ENCODE measurements at places on chromosomes 13 and 19. TPM values are rescaled to one million over a fixed set of nuclear protein-coding genes. Genes with fewer than 3 reads are reported as not detected.

ATP4A gene
- 1.7 TPM for total RNA-seq

DNA sequence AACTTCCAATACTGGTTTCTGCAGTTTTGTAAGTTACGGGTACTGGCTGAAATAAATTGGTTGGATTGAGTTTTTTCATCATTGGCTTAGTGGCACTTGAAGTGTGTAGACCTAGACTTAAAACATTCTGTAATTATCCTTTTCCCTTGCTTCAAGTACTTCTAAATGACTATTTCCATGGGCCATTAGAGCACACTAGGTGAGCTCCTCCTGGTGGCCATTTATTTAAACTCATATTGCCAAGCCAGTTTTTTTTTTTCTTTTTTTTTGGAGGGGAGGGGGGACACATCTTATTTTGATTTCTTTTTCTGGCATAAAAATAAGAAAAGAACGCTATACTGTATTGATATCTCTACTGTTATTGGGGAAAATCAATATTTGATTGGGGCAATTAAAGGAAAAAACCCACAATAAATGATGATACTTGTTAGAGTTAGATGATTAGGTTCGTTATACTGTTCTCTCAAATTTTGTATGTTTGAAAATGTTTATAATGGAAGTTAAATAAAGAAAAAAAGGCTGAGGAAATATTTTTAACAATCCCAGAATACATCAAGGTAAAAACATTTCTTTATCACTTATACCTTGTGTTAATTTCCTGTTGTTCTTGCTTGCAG lies 82.9 kb downstream of the PDS5B start:
- no peak for DNase-seq

PINLYP gene
- 7.2 TPM for total RNA-seq

DNA sequence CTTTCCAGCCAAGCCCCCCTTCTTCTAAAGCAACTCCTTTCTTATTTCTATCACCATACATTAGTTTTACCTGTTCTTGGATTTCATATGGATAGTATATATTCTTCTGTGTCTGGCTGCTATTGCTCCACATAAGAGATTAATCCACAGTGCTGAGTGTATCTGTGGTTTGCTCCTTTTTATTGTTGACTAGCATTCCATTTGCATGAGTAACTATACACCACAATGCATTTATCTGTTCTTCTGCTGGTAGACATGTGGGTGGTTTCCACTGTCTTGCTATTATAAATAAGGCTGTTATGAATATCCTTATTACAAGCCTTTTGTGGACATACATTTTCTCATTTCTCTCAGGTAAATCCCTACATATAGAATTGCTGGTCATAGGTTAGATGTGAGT lies 138.2 kb downstream of the SLC7A1 start:
- no peak for DNase-seq

FLT3 gene
- 1.9 TPM for total RNA-seq

- no peak for DNase-seq
These were observed 15.6 kb upstream of the RNASEH2B start for GRCh38 chr13:50894012-50894411.

- DNase-seq = no peak
These were observed 26.1 kb downstream of the NFIC start for GRCh38 chr19:3392480-3392879.

DNA sequence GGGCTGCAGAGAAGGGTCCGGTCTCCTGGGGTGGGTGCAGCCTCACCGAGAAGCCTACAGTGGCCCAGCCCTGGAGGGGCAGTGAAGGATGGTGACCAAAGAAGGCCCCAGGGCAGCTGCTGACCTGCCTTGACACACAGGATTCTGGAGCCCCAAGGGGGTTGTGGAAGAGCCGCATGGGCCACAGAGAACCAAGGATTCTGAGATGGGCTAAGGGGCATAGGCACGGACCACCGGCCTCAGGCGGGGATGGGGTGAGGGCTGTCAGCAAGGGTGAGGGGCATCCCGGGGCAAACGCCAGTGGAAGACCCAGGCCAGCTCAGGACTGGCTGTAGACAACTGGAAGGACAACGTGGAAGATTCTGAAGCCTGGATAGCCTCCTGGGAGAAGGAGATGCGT lies 151.6 kb downstream of the TEX29 start:
- no peak for DNase-seq

GRCh38 chr19:50242581-50242980 lies 39.2 kb downstream of the MYH14 start:
- no peak for DNase-seq

- no peak for DNase-seq
These were observed 10.2 kb downstream of the HNRNPM start for GRCh38 chr19:8455018-8455417.

DNA sequence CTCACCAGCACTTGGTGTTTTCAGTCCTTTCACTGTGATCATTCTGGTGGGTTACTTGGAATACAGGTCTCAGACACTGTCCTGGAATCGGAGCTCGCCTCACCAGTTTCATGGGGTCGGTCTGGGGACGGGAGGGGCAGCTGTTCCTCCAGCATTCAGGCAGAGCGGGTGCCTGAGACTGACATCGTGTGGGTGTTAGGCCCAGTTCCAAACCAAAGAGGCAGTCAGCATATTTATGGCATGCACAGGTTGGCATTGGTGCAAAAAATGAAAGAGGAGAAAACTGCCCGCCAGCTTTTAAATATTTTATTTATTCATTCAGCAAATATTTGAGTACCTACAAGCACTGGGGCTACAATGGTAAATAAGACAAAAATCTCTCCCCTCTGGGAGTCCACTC lies 20.1 kb downstream of the PLEKHF1 start:
- no peak for DNase-seq

DNA sequence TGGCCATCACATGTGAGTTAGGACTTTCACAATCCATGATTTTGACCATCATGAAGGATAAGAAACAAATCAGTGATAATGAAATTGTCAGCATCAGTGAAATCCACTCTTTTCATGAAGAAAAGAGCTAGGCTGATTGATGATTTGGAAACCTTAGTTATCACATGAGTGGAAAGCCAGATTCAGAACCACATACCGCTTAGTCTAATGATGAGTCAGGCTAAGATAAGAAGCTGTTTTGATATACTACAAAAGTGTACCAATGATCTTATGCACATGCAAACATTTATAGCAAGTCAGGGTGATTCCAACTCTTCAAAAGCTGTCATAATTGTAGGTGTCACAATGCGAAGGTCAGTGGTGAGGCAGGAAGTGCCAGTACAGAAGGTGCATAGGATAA lies 519.3 kb downstream of the GPC6 start:
- DNase-seq = no peak

GRCh38 chr13:101308247-101309013 lies 107.9 kb downstream of the NALCN start:
- DNase-seq = no peak

SLC1A6 gene
- 7.7 TPM for total RNA-seq

DNA sequence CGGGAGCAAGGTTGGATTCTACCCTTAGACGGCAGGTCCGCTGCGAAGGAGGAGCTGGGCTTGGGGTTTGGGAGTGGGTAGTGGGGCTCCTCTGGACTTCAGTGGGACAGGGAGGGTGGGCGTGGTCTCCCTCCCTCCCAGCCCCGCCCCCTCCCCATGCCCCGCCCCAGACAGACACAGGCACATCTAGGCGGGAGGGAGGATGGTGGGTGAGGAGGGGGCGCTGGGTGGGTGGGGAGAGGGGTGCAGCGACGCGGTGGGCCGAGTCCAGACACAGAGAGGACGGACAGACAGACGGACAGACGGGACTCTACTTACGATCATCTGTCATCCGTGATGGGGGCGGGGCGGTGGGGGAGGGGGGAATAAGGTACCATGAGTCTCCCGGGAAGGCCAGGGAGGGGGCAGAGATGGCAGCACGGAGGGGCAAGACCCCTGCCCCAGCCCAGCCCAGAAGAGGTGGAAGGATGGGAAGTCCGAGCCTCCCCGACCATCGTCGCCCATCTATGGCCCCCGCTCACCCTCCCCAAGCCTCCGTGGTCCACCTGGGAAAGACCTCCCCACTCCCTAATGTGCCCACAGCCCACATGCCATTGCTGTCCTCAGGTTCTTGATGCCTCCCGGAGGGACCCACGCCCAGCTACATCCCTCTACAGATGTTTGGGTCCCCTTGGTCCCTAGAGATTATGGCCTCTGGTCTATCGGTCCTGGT lies 64.8 kb downstream of the UNC13A start:
- no peak for DNase-seq

DNA sequence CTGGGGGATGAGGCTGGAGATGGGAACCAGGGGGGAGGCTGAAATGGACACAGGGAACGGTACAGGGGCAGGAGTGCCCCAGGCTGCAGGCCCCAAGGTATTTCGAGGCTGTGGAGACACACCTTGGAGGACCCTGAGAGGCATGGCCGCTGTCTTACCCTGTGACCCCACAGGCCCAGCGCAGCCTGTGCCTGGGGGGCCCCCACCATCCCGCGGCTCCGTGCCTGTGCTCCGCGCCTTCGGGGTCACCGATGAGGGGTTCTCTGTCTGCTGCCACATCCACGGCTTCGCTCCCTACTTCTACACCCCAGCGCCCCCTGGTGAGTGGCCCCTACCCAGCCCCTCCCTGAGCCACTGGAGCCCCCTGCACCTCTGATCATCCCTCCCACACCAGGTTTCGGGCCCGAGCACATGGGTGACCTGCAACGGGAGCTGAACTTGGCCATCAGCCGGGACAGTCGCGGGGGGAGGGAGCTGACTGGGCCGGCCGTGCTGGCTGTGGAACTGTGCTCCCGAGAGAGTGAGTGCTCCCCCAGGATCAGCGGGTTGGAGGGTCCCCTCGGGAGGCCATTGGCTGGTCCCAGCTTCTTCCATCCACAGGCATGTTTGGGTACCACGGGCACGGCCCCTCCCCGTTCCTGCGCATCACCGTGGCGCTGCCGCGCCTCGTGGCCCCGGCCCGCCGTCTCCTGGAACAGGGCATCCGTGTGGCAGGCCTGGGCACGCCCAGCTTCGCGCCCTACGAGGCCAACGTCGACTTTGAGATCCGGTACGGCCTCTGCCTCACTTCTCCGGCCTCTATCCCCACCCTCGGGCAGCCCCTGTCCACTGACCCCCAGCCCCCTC lies 16.9 kb upstream of the SPIB start:
- no peak for DNase-seq

GRCh38 chr13:40096357-40096901 lies 441.0 kb downstream of the COG6 start:
- DNase-seq = no peak

GRCh38 chr13:50580684-50581305 lies 262.7 kb downstream of the DLEU7 start:
- no peak for DNase-seq

DNA sequence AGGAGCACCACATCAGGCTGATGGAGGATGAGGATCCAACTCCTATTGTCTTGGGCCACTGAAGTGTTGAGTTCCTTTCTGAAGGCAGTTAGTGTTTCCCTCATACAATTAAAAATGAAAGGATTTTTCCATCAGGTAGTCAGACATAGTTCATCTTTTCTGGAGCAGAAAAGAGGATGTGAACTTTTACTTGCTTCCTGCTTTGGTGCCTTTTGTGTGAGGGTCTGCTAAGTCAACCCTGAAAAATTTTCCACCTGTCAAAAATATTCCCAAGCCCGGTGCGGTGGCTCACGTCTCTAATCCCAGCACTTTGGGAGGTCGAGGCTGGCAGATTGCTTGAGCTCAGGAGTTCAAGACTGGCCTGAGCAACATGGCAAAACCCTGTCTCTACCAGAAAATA lies 43.9 kb downstream of the RGCC start:
- no peak for DNase-seq

GRCh38 chr13:30997697-30998096 lies 65.2 kb downstream of the TEX26 start:
- DNase-seq = no peak

DNA sequence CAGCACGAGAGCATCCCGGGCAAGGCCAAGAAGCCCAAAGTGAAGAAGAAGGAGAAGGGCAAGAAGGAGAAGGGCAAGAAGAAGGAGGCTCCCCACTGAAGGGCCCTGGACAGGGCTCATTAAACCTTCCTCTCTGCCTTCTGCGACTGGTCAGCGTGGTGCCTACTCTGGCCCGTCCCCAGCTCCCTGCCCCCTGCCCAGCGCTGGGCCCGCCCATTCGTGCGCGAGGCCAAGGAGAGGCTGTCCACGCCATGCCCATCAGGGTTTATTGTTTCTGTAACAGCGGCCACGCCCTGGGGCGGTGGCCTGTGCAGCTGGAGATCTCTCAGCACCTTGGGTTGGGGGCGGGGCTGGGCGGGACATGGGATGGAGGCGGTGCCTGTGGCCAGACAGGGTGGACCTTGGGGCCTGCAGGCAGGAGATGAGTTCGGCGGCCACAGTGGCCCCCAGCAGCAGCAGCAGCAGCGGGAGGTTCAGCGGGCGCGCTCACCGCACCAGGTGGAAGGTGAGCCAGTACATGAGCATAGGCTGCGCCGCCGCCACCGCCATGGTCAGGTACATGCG lies 897 bp downstream of the C19orf33 start:
- DNase-seq = no peak

DNA sequence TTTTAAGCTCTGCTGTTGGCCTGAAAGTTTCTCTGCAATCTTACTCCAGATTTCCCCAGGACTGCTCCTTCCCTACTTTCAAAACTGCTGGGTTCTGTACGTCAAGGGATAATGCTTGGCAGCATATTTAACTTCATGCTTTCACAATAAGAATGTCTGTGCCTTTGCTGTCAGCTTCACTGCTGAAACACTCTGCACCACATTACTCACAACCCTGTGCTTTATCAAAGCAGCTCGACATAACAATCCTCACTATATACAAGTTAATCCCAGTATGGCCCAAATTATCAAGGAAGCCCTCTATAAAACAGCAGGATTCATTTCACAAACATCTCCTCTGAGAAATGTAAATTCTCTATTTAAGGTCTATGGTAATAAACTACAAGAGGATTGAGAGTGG lies 17.5 kb downstream of the LATS2 start:
- DNase-seq = no peak

DNA sequence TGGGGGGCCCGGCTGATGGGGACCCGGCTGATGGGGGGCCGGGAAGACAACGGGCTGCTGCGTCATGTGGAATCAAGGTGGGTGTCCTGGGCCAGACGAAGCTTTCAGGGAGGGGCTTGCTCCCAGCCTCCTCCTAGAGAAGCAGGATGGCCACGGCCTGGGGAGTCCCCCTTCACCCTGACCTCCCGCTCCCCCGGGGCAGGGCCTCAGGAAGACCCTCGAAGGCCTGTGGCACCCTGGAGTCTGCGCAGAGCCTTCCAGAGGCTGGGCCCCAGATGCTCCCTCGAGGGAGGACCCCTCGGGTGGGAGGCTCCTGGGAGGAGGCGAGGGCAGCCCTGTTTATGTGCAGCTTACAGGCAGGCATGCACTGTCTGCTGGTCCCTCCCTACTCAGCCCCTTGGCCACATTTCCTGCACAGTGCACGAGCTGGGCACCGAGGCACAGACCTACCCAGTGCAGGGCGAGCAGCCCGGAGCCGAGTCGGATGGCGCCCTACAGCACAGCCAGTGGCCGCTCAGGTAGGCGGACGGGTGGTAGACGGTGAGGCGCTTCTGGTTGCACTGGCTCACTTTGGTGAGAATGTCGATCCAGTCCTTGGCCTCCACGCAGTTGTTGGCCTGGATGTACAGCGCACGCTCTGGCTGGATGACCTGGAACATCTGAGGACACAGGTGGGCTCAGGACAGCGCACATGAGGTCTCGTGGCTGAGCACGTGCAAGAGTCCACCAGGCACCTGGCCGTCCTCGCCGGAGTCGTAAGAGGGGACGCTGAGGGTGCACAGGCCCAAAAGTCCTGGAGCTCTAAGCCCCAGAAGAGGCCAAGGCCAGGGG lies 22.4 kb upstream of the C13orf46 start:
- no peak for DNase-seq
